ENCODE measurements at places on chromosomes 2 and 18. TPM values are rescaled to one million over a fixed set of nuclear protein-coding genes. Genes with fewer than 3 reads are reported as not detected.

The CHRNG gene
- polyA plus RNA-seq, result not detected

The C1QL2 gene
- polyA plus RNA-seq, result 0.87 TPM

The PXDN gene
- polyA plus RNA-seq, result 42.2 TPM

The POTEC gene
- not detected for polyA plus RNA-seq

The SCN9A gene
- polyA plus RNA-seq, result 9.5 TPM

The CFAP65 gene
- 0.37 TPM for polyA plus RNA-seq

The MAP3K20 gene
- 7.6 TPM for polyA plus RNA-seq

The PPM1B gene
- 93.1 TPM for polyA plus RNA-seq

The ASIC4 gene
- 0.40 TPM for polyA plus RNA-seq

The ADGRF3 gene
- polyA plus RNA-seq, result 0.57 TPM

The EPHA4 gene
- 4.1 TPM for polyA plus RNA-seq

The HOXD1 gene
- polyA plus RNA-seq, result not detected

The VWA3B gene
- not detected for polyA plus RNA-seq

The CROCC2 gene
- not detected for polyA plus RNA-seq

The RAB6D gene
- 0.37 TPM for polyA plus RNA-seq

The PMAIP1 gene
- polyA plus RNA-seq, result 274 TPM

The RASGRP3 gene
- 0.19 TPM for polyA plus RNA-seq

The ARHGAP15 gene
- polyA plus RNA-seq, result not detected

The RIT2 gene
- polyA plus RNA-seq, result 9.5 TPM

The TMEM198 gene
- polyA plus RNA-seq, result 5.6 TPM

The TRIM54 gene
- 3.4 TPM for polyA plus RNA-seq

The CSRNP3 gene
- 7.2 TPM for polyA plus RNA-seq

The DNAJC5G gene
- polyA plus RNA-seq, result not detected

The RAB17 gene
- polyA plus RNA-seq, result 17.4 TPM

The DOK6 gene
- polyA plus RNA-seq, result 0.21 TPM

The CTLA4 gene
- not detected for polyA plus RNA-seq

The RNF149 gene
- 38.8 TPM for polyA plus RNA-seq

The ALMS1 gene
- 35.0 TPM for polyA plus RNA-seq

The MOCOS gene
- polyA plus RNA-seq, result 3.9 TPM

The PROM2 gene
- polyA plus RNA-seq, result 2.1 TPM

The DUSP2 gene
- polyA plus RNA-seq, result 6.6 TPM

The IL36A gene
- not detected for polyA plus RNA-seq

The GPBAR1 gene
- 0.37 TPM for polyA plus RNA-seq

The C2orf15 gene
- polyA plus RNA-seq, result 6.4 TPM

The CXCR1 gene
- not detected for polyA plus RNA-seq

The AOX1 gene
- polyA plus RNA-seq, result 1.4 TPM

The CDH7 gene
- polyA plus RNA-seq, result 1.3 TPM

The RPRD1A gene
- polyA plus RNA-seq, result 62.7 TPM

The ANO7 gene
- 4.0 TPM for polyA plus RNA-seq

The CRYGC gene
- not detected for polyA plus RNA-seq

The IL1F10 gene
- not detected for polyA plus RNA-seq

The UGT1A10 gene
- polyA plus RNA-seq, result not detected

The IL36G gene
- polyA plus RNA-seq, result not detected

The CXCR4 gene
- polyA plus RNA-seq, result 2.5 TPM

The EVX2 gene
- not detected for polyA plus RNA-seq

The C2orf80 gene
- polyA plus RNA-seq, result 0.92 TPM

The GALNT14 gene
- 5.6 TPM for polyA plus RNA-seq

The ANKRD62 gene
- not detected for polyA plus RNA-seq

The FEV gene
- polyA plus RNA-seq, result not detected

The GKN2 gene
- polyA plus RNA-seq, result not detected

The KCNG2 gene
- polyA plus RNA-seq, result 0.13 TPM

Data from GM23338 (cell line).